ENCODE measurements at places on chromosomes 1 and 21.

DNA sequence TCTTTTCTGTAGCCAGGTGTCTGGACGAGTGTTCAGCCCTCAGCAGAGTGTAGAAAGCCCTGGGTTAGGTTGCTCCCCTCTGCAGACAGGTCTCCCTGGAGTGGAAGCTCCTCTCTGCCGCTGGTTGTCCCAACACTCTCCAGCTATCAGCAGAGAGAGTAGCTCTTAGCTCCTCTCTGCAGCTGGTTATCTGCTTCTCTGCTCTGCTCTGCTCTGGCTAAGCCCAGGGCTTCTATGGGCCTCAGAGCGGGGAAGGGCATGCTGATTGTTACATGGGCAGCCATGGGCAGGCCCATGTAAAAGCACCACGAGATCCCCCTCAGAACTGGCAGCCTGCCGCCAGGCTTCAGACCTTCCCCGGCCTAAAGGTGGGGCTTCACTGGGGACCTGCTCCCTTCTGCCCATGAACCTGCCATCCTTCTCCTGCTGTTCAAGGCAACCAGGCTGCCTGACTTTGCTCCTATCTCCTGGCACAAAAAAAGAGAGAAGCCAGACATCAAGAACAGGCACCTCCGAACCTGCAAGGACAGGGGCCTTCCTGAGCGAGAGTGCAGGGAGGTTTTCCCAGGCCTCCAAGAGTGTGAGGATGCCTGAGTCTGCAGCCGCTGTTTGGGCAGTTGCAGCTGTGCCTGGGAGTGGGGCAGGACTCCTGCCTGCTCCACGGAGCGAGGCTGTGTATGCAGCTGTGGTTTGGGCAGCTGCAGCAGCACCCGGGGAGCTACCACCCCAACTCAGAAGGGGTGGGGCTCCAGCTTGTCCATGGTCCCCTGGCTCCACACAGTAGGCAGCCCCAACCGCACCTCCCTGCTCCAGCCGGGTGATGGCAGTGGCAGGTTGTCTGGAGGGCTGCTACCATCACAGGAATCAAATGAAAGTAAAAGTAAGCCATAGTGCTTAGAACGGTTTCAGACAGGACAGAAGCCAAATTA lies 973.7 kb downstream of the LTN1 start:
- DNase-seq: no peak

DNA sequence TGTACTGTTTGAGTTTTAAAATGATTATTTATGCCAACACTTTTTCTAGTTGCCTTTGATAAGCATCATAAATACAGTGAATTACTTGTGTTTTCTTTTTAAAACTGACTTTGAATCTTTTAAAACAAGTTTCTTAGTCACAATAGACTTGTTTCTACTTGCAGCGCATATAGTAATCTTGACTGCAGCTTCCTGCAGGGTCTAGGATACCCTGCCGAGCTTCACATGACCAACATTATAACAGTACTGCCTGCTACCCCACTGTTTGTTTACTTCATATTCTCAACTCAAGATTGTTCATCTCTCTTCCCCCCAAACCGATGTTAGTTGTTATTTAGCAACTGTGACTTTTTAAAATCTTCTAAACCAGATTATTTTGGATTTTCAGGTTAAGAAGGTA lies 751.3 kb upstream of the NEGR1 start:
- no peak for DNase-seq

- no peak for DNase-seq
Measured at GRCh38 chr1:179030130-179030529, 4.4 kb downstream of the FAM20B start.

- DNase-seq: no peak
Measured at GRCh38 chr1:108646265-108646647, 14.6 kb downstream of the HENMT1 start.

DNA sequence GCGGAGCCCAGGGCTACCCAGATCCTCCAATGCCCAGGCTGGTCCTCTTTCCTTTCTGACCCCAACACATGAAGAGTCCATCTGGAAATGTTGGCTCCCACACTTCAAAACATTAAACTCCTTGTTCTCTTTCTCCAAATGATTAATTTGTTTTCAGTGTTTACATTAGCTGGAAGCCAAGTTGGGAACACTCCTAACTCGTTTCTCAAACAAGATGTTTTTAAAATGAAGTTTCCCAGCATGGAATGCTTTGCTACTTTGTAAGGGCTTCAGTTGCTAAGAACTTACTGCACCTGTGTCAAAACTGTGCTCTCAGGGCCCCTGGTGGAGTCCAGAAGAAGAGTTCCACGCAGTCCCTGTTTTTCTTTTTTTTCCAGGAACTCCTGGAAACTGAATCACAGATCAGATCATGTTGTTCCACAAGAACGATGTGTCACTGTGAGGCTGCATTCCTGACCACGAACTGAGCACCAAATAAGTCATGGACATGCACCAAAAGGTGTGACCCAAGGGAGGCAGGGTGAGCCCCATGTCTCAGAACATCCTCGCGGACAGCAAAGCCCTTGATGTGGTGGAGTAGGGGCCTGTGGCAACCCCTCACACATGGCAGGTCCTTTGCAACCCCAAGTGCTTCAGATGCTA lies 257.3 kb downstream of the KCNJ6 start:
- no peak for DNase-seq

DNA sequence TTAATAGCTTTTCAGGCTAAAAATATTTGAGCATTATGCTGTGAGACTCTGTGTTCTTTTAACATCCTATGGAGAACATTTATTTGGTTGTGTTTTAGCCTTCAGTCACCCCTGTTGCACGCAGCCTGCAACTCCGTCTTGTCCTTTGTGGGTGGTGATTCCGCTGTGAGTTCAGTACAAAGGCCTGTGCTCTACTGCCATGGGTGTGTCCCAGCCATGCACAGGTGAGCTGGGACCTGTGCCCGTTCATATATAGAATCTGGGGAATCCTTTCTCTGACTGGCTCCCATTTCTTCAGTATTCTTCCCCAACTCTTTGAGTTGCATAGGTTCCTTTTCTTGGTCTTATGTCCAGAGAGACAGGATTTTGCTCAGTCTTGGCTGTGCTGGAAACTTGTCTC lies 61.4 kb downstream of the ACTL8 start:
- DNase-seq: no peak

Measured in NCI-H748 treated with DMSO at 0.1 percent for 48 hours (cell line).